ENCODE measurements at places on chromosomes 6 and 20. TPM values are rescaled to one million over a fixed set of nuclear protein-coding genes. Genes with fewer than 3 reads are reported as not detected.

Gene NMBR
- total RNA-seq: not detected

Gene CLDN20
- not detected for total RNA-seq

Gene EFCAB8
- total RNA-seq: under 0.01 TPM

Gene TAP2
- total RNA-seq: 27.5 TPM

Gene EMILIN3
- 0.13 TPM for total RNA-seq

Gene GSTA3
- total RNA-seq: not detected

Gene TOMM34
- total RNA-seq: 14.0 TPM

GRCh38 chr6:163398815-163399214 is 15.7 kb upstream of the QKI start:
- no peak for DNase-seq

DNA sequence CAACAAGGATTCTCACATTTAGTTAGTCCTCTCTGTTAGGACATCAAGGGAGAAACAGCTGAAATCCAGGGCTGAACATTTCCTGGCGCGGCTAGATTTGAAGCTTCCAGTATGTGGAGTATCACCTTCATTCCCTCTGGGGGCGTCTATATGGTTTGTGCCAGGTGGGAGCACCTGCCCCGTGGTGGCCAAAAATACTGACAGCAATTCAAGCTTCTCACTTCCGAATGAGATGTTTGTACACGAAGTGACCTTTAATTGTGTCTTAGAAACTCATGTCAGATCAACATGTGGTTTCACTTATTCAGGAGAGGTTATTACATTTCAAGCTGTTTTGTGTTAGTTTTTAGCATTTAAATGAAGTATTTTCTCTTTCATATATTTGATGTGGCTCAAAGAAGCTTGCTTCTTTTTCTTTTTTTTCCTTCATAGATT is 67.3 kb upstream of the ZNF217 start:
- no peak for DNase-seq

DNA sequence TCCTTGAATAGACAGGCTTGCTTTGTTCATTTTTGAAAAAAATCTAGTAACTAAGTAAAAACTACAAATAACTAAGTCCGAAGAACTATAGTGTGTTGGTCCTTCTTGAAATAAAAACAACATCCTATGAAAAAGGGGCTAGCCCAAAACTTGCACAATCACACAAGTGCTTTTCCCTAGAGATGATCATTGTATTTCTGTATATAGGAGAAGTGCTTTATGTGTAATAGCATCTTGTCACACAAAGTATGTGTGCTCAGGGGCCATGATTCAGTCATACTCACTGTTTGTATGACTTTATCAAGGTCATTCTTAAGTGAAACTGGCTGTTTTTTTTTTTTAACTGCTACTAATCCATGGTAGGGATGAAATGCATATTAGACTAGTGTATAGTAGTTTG is 179.8 kb downstream of the DTNBP1 start:
- no peak for DNase-seq

Measured in dermis microvascular lymphatic vessel endothelial cell (primary cell).